ENCODE measurements at places on chromosomes 12 and 14.

GRCh38 chr14:32011225-32011624, 65.9 kb upstream of the ARHGAP5 start:
- no peak for DNase-seq

- no peak for DNase-seq
These were observed 7.4 kb downstream of the ASCL1 start for GRCh38 chr12:102964872-102965271.

DNA sequence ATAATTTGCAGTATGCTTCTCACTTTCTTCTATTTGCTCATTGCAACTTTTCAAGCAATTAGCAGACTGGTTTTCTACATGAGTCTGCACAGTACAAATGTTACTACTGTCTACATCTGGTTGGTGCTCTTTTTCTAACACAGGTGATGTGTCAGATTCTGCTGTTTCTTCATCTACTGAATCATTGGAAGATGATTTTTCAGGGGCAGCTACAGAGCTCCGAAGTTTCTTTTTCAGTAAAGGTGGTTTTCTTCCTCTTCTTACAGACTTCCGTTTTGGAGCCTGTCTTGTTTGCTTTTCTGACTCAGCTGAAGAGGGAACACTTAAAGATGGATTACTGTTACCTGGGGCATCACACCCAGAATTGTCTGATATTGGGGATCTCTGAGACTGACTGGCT, 62.1 kb downstream of the SCAF11 start:
- no peak for DNase-seq

GRCh38 chr12:113587720-113588119, 116.0 kb upstream of the LHX5 start:
- DNase-seq: no peak

GRCh38 chr12:7624478-7624877, 41.2 kb downstream of the APOBEC1 start:
- DNase-seq: no peak

DNA sequence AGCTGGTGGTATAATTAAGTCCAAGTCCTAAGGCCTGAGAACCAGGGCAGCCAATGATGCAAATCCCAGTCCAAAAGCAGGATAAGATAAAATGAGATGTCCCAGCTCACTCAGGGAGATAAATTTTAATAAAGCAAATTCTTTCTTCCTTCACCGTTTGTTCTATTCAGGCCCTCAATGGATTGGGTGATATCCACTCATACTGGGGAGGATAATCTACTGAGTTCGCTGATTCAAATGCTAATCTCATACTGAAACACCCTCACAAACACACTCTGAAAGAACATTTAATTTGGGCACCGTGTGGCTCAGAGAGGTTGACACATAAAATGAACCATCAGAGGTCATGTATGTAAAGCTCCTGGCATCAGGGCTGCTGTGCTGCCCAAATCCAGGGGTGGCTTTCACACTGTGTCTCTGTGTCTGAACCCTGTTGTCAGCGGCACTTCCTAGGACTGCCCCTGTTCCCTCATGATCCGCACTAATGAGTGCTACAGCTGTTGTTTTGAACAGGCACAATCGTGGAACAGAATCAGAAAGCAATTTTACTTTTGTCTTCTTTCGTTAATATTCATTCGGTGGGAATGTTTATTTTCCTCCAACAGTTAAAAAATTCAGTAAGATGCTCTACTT, 428.5 kb upstream of the FBXO33 start:
- DNase-seq: no peak

- DNase-seq: no peak
These were observed 45.5 kb downstream of the PAWR start for GRCh38 chr12:79645235-79645630.

DNA sequence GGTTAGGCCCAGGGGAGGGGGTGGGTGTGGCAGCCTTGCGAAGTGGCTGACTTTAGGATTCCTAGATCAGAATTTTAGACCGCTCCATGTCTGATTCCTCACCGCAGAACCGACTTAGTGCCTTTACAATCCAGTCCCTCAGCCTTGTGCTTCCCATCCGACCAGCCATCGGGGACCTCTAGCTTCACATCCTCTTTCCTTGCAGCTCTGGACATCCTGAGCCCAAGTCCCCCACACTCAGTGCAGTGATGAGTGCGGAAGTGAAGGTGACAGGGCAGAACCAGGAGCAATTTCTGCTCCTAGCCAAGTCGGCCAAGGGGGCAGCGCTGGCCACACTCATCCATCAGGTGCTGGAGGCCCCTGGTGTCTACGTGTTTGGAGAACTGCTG, 557 bp downstream of the COPS7A start:
- DNase-seq: no peak

- DNase-seq: no peak
These were observed 30.5 kb downstream of the PPP2R5C start for GRCh38 chr14:101791919-101792572.

- no peak for DNase-seq
These were observed 64.5 kb upstream of the DDX11 start for GRCh38 chr12:31008961-31009840.

DNA sequence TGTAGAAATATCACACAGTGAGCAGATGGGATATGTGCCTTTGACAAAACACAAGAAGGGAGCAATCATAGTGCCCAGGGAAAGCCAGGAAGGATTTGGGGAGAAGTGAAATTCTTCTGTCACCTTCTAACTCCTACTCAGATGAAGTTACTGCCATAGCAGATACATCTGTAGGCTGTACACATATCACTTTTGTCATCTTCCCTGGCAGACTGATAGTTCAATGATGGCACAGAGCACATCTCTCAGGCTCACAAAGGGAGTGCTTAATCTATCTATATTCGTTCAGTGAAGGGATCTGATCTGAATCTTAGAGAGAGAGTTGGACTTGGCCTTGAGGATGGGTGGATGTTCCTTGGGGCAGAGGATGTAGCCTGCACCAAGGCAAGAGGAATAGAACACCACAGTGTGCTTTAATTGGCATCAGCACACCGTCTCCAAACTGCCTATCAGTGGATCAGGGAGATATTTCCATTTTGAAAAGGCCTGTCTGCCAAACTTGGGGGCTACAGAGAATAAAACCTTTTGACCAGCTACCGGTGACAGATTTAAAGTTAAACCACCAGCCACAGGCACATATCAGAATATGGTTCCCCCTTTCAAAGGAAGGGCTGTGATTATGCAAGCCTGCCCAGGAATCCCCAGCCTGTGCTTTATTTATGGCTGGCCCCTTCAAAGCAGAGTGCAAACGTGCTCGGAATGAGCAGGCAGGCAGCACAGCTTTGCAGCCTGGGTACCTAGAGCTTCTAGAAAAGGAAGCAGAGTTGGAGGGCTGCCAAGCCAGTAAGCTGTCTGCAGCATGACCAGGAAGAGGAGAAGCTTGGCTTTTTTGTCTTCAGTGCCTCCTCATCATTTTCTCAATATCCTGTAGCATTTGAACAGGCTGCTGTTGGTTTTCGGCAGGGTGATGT, 165.5 kb upstream of the DYRK2 start:
- peak; percentile 21 for DNase-seq

GRCh38 chr12:10027311-10027710, 3.2 kb upstream of the CLEC9A start:
- DNase-seq: no peak

DNA sequence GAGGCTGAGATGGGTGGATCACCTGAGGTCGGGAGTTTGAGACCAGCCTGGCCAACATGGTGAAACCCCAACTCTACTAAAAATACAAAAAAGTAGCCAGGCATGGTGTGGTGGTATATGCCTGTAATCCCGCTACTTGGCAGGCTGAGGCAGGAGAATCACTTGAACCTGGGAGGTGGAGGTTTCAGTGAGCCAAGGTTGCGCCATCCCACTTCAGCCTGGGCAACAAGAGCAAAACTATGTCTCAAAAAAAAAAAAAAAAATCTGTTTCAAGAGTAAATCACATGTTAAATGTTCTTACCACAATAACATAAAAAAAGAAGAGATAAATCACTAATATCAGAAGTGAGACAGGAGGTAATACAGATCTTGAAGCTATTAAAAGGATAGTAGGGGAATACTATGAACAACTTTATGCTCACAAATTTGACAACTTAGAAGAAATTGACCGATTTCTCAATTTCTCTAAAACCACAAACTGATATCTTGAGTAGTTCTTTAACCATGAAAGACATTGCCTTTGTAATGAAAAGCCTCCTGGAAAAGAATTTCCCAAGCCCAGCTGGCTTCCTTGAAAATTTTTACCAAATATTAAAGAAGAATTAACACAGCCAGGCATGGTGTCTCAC, 37.7 kb downstream of the TAOK3 start:
- DNase-seq: no peak

DNA sequence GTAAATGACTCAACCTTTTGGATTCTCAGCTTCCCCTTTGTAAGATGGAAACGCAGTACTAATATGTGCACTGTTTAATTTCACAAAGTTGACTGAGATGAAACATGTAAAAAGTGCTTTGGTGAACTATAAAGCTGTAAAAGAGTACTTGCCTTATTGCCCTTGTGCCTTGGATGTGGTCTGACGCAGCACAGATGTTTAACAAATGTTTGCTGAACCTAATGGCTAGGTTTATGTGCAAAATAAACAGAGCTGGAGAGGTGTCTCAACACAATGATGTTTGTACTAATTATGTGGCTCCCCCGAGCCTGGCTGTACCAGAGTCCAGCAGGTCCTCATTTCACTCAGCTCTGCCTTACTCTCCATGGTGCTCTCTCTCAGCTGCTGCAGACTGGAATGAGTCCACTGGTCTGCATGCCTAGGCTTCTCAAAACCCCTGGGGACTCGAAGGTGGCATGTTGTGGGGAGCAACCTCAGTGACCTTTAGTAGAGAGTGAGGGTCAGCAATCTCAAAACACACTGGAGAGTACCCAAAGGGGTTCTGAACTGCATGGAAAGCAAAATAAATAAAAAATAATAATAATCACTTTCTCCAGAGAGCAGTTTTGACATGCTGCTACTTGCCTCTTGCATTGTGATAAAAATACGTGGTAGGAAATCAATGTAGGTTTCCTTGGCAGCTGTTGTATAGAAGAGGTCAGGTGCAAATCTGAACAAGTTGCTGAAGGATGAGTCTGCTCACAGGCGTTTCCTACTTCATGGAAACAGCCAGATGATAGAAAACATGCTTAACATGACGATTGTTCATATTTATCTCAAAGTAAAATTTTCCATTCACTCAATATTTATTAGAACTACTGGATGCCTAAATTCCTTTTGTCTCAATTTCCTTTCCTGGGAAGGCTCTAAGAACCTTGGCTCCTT, 8.5 kb upstream of the AMIGO2 start:
- DNase-seq: no peak

DNA sequence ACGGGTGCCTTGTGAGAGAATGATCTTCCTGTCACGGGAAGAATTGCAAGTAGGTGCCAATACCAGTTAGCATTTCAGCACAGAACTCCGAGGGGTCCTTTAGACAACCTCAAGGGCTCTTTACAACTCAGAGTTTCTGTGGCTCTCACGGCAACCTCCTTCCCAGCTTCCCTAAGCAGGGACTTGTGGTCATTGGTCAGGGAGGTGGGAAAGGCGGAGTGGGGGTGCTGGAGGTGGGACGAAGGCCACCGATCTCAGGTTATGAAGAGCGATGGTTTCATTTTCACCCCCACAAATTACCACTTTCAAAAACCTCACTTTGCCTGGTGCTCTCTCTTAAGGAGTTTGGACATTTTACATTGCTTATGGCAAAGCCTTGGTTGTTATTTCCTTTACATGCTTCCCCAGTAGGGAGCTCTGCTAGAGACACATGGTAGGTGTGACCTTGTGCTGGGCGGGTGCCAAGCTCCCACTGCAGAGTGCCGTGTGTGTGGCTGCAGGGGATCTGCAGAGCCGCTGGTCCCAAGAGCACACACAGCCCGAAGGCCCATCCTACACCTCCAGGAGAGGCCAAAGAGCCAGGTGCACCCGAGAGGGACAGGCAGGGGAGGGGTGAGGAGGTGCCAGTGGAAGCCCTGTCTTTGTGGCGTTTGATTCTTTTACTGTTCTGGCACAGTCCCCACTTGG, 21.4 kb downstream of the BCL2L14 start:
- no peak for DNase-seq

- no peak for DNase-seq
These were observed 13.1 kb downstream of the ARID2 start for GRCh38 chr12:45742590-45742989.

- no peak for DNase-seq
These were observed 868.4 kb downstream of the DIO2 start for GRCh38 chr14:79342942-79343341.

GRCh38 chr12:69254046-69254445, 14.7 kb downstream of the CPSF6 start:
- no peak for DNase-seq

DNA sequence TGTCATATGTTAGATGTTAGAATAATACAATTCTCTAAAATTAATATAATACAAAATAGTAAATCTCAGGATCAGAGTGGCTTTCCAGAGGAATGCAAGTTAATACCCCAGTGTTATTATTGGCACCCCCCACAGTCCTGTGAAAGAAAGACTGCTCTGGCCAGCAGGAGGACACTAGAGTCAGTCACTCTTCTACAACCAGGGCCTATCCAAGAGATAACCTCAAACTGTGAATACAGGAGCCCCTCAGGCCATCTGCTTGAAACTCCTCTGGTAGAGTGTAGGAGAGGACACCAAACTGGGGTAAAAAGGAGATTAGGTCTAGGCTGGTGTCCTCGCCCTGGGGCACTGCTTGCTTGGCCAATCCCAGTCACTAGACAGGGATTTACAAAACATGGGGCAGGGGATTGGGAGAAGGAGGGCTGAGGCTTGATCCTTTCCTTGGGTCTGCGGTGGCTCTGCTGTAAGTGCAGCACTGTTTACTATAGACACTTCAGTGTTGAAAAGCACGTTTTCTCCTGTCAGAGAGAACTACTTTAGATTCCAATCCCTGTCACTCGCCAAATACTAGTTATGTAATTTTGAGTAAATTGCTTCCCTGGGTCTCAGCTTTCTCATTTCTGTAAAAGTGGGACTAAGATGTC, 44.5 kb upstream of the PTPRR start:
- no peak for DNase-seq

- DNase-seq: no peak
These were observed 433.8 kb downstream of the PRKD1 start for GRCh38 chr14:29493849-29494248.

- no peak for DNase-seq
These were observed 411.2 kb downstream of the NPAS3 start for GRCh38 chr14:33349871-33350270.

Measured in activated T-helper 9 cell treated with anti-CD3 and anti-CD28 coated beads, Interleukin-2, amount 50 U/mL, for 16 hours (primary cell).